ENCODE measurements at places on chromosomes 2 and 18.
A peak's percentile ranks its signal among the peaks of the same experiment; 100 is the strongest.

DNA sequence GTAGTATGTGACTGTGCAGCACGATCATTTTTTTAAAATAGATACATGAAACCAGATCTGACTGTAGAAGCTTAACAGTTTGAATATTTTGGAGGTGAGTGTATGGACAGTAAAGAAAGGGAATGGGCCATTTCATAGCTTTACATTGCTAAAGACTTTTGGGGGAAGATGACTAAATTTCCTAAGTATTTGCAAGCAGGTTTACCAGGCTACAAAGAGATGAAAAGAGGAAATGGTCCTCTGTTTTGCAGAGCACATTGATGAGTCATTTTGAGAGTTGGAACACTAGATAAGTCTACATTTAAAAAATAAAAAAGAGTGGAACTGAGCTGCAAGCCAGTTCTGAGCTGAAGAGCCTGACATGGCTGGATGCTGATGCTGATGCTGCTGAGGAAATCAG is 115.7 kb upstream of the LRATD1 start:
- no peak for DNase-seq

- peak; percentile 52 for DNase-seq
Observed at GRCh38 chr2:161250864-161251436, 57.3 kb upstream of the PSMD14 start.

- DNase-seq, result no peak
Observed at GRCh38 chr2:68414452-68414851, 49.4 kb downstream of the PLEK start.

GRCh38 chr2:1676091-1676912 is 68.0 kb downstream of the PXDN start:
- DNase-seq, result no peak

- DNase-seq, result no peak
Observed at GRCh38 chr18:58013241-58014211, 30.5 kb upstream of the NEDD4L start.

DNA sequence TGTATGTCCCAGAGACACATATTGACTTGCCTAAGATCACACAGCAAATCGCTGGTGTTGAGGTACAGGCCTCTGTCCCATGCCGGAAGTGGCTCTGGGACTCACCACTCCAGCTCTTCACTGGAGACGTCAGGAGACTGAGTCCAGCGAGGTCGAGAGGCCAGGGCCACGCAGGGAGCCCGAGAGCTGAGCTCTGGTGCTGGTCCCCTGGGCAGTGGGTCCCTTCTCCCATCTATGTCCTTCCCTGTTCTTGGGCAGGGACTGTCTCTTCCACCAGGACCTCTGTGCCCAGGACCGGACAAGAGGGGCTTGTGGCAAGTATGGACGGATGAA is 62.4 kb upstream of the TWIST2 start:
- no peak for DNase-seq

GRCh38 chr2:188189356-188189755 is 102.3 kb upstream of the GULP1 start:
- no peak for DNase-seq

DNA sequence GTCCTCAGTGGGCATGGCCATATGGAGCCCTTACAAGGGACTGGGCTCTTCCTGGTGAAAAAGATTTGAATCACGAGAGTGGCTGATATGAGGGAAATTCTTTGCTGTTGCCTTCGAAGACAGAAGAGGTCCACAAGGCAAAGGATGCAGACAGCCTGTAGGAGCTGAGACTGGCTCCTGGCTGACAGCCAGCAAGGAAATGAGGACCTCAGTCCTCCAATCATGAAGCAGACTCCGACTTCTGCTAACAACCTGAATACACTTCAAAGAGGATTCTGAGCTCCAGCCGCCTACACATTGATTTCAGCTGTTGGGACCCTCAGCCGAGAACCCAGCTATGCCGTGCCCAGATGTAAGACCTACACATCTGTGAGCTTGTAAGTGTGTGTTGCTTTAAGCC is 3.0 kb upstream of the ST8SIA5 start:
- no peak for DNase-seq

DNA sequence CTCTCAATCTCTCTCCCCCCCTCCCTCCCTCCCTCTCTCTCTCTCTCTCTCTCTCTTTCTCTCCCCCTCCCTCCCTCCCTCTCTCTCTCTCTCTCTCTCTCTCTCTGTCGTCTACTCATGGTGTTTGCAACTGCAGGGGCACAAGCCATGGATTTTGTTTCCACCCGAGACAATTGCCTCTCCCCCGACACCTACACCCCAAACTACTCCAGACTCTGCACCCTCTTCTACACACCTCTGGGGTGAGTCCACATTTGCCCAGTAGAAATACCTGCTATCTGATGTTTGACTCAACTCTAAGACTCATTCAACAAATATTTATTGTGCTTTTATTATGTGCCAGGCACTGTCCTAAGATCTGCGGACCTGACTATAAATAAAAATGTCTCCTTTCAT is 93.7 kb downstream of the TMEM17 start:
- DNase-seq, result no peak
